ENCODE measurements at places on chromosomes 11 and 22. TPM values are rescaled to one million over a fixed set of nuclear protein-coding genes. Genes with fewer than 3 reads are reported as not detected.

The NTM gene
- total RNA-seq = 0.12 TPM

The MOV10L1 gene
- total RNA-seq = 0.26 TPM

The ZP1 gene
- not detected for total RNA-seq

DNA sequence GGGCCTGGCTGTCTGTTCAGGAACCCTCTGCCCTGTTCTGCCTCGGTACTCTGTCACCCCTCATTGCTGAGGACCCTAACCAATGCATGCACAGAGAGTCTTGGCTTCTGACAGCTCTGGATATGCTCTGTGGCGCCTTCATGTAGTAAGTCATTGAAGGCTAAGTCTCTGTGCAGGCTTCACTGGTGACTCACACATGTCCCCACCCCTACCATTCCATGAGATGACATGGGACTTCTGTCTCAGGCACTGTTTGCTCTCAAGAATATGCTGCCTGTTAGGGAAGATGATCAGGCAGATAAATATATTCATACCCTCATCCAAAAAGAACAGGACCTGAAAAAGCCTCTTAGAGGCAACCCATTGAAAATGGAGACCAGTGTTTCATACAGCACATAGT lies 43.6 kb upstream of the HORMAD2 start:
- H3K4me1 ChIP-seq = no peaks in the 10 kb centered on the region
- H3K27me3 ChIP-seq = no peaks in the 10 kb centered on the region
- no peaks in the 10 kb centered on the region for H3K36me3 ChIP-seq
- no peak overlapping the region for H3K27ac ChIP-seq
- H3K4me3 ChIP-seq = no peak overlapping the region

- H3K27me3 ChIP-seq = no peaks in the 10 kb centered on the region
- no peaks in the 10 kb centered on the region for H3K36me3 ChIP-seq
- H3K4me3 ChIP-seq = no peak overlapping the region
- no peak for DNase-seq
- H3K4me1 ChIP-seq = no peaks in the 10 kb centered on the region
- H3K27ac ChIP-seq = no peak overlapping the region
These were observed 10.1 kb upstream of the SCN2B start for GRCh38 chr11:118186346-118187107.

GRCh38 chr11:128116885-128117284 lies 470.5 kb downstream of the ETS1 start:
- no peak overlapping the region for H3K27ac ChIP-seq
- H3K4me1 ChIP-seq = no peaks in the 10 kb centered on the region
- no peaks in the 10 kb centered on the region for H3K36me3 ChIP-seq

- no peak overlapping the region for H3K4me3 ChIP-seq
- H3K27ac ChIP-seq = no peak overlapping the region
- H3K36me3 ChIP-seq = no peaks in the 10 kb centered on the region
- no peaks in the 10 kb centered on the region for H3K27me3 ChIP-seq
- DNase-seq = no peak
These were observed 181.3 kb downstream of the METTL15 start for GRCh38 chr11:28289444-28289843.

DNA sequence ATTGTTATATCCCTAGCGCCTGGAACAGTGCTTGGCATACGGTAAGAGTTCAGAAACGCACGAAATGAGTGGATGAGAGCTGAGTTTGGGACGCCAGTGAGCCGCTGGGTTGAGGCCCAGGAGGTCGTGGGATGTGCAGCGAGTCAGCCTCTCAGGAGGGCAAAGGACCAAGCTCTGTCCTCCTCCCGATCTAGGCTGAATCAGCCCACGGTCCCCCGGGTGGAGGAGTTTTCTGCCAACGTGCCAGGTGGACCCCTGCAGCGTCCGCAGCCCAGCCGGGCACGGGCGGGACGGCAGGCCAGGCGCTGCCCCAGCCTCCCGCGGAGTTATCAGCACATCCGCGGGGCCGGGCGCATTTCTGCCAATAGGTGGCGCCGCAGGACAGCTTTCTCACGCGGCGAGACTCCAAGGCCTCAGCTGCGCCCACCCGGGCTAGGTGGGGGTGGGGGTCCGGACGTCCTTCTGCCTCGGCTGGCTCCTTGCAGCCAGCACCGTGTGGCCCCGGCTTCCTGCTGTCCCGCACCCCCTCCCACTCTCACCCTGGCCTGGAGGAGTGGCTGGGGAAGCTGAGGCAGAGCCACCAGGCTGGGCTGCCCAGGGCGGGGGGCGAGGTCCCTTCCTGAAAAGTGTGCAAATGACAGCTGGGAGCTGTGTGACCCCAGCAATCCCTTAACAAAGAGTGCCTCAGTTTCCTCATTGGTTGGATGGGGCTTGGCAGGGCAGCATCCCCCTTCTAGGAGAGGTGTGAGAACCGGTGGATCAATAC lies 2.2 kb upstream of the RPS19BP1 start:
- H3K4me3 ChIP-seq = no peak overlapping the region
- H3K4me1 ChIP-seq = peaks cover 14% of the 10 kb centered on the region
- DNase-seq = peak; percentile 94
- no peaks in the 10 kb centered on the region for H3K36me3 ChIP-seq
- H3K27me3 ChIP-seq = no peaks in the 10 kb centered on the region

- DNase-seq = no peak
- H3K27ac ChIP-seq = no peak overlapping the region
- H3K36me3 ChIP-seq = no peaks in the 10 kb centered on the region
- H3K27me3 ChIP-seq = no peaks in the 10 kb centered on the region
- no peaks in the 10 kb centered on the region for H3K4me1 ChIP-seq
These were observed 67.2 kb upstream of the MTMR2 start for GRCh38 chr11:95991101-95991500.

Measured in pancreas (tissue), 10 donors.